ENCODE measurements at places on chromosomes 5 and 9.

DNA sequence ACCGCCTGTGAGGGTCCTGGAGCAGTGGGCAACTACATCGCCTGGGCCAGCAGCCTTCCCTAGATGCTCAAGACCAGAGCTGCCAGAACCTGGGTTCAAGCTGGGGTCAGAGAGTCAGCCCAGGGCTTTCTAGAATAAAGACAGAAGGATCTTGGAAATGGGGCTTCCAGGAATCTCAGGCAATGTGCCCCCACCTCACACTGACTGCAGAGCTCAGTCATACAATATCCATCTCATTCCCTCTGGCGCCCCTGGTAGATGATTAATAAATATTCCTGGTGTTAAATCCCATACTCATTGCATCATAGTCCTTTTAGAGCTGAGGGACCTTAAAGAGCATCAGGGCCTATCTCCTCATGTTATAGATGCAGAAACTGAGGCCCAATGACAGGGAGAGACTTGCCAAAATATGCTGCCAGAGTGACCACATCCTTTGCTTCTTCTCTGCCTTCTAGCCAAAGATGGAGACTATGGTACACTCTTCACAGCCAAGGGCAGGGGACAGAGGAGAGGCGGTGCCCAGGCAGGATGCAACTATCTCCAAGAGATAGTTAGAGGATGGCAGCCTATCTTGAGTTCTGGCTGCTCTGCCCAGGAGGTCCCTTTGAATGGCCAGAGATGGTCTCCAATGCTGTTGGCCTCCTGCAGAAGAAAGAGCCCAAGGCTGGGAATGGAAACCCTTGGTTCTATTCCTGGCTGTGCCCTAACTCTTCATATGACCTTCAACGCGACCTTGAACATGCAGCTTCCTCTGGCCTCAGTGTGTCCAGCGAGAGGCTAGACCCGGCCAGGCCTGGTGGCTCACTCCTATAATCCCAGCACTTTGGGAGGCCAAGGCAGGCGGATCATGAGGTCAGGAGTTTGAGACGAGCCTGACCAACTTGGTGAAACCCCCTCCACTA, 36.2 kb upstream of the IL17B start:
- DNase-seq: no peak

DNA sequence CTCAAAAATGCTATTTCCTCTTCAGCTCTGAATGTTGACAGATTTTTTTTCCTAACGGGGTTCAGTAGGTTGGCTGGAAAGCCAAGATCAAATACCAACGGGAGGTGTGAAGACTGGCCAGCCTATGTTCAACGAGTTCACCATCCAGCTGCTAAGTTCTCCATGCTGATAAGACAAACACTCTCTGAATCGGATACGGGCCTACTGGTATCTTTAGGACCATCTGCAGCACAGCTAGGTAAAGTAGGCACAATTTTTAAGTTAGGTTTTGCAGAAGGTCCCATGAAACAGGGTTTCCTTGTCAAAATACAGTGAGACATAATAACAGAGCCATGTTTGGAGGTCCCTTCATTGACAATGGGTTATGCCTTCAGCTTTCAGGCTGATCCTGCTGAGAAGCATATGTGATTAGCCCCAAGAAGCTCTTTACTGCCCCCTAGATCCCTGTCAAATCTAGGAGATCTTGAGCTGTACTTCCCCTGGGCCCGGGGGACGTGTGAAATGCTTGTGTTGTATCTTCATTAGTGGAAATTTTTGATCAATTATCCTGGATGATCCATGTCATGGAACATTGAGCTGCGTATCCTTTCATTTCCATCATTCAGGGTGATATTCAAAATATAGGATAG, 60.6 kb downstream of the PGM5 start:
- no peak for DNase-seq

DNA sequence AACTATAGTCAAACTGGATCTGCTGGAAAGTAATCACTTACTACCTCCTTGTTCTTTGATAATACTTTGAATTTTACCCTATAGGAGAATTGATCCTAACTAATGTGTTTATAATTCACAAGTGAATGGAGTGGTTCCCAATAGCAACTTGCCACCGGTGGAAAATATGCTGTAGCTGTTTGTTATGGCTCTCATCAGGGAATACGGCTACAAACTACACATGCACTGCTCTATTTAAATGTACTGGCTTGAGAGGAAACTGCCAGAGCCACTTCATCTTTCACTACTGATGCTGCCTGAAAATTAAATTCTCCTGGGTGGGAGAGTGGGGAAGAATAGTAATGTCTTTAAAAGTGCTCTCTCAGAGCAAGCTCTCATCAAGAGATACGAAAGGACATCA, 448.5 kb upstream of the GRAMD2B start:
- DNase-seq: no peak

- no peak for DNase-seq
Observed at GRCh38 chr9:124415852-124416484, 726 bp upstream of the PSMB7 start.

GRCh38 chr5:135442431-135443160, 4.6 kb downstream of the DCANP1 start:
- DNase-seq: no peak

DNA sequence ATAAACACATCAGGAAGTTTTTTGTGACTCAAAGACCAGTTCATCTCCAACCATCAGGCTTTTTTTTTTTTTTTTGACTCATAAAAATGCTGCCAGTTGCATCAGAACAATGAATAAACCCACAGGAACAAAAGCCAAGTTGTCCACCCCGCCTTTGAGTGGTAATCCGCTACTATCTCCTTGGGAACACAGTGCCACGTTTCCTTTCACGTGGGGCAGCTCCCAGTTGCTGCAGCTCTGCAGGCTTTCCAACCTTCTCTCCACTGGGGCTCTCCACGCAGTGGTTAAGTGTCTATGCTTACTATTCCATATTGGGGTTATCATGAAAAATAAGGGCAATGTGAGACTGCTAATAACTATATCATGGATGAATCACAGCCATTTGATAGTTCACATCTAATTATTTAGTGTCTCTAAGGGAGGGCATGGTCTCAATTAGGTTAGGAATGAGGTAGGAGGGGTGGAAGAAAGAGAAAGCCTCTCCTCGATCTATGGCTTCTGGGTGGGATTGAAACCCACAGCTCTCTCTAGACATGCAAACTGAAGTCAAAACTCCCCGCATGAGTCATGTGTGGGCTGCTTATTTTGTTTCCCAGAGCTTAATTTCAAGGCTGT, 55.8 kb upstream of the ACTBL2 start:
- DNase-seq: no peak

DNA sequence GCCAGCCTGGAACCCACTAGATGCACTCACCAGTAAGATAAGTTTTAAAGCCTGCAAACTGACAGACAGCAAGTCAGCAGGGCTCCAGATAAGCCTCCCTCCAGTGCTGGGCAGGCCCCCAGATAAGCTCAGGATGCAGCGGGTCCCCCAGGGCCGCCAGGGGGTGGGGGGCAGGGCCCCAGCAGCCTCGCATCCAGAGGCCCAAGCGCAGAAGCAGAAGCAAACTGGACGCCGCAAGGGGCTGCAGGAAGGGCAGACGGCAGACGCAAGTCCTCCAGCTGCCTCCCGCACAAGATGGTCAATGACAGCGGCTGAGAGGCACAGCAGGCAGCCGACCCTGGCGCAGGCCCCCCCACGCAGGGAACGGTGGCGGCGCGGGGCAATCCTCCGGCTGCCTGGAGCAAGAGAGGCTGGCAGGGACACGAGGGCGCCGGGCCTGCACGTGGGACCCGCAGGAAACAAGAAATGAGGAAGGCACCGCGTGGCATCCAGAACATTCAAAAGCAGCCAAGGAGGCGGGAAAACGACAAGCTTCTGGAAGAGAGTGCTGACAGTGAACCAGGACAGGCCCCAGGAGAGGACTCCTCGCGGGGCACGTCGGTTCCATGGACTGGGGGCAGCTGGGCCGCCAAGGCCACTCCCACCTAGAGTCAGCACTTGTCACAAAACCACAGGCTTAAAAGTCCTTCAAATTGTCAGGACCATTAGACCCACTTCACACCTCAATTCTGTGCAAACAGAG, 49.8 kb downstream of the ROR2 start:
- no peak for DNase-seq

DNA sequence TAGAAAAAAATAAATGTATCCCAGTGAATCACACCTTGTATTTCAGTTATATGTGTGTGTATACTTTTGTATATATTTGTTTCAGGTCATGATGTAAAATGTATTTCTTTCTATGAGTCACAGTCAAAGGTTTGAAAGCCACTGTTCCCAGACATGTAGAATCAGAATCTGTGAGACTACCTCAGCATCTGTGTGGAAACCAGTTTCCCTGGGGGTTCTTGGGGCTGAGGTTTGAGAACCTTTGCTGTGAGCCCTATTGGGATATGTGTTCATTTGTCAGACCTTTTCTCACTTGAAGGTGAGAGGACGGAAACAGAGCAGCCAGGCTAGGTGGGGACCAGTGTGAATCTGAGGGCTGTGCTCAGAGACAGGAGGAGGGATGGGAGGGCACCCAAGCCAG, 78.7 kb upstream of the SAP30L start:
- DNase-seq: no peak

GRCh38 chr5:27876071-27876470, 837.7 kb upstream of the CDH9 start:
- DNase-seq: no peak

- DNase-seq: no peak
Observed at GRCh38 chr5:110751902-110752762, 13.3 kb downstream of the SLC25A46 start.

DNA sequence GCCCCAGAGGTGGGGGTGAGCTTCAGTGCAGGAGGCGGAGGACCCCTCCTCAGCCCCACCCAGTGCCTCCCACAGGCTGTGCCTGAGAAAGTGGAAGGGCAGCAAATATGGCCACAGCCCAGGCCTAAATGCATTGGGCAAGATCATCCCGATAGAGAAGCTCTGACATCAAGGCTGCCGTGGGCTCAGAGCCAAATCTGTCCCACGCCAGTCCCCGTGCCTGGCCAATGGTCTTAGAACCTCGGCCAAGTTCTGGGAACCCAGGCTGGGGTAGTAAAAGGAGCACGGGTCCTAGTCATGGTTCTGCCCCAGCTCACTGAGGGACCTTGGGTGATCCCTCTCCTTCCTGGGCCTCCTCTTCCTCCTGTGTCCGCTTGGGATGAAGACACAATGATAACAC, 27.7 kb upstream of the TNIP1 start:
- no peak for DNase-seq

DNA sequence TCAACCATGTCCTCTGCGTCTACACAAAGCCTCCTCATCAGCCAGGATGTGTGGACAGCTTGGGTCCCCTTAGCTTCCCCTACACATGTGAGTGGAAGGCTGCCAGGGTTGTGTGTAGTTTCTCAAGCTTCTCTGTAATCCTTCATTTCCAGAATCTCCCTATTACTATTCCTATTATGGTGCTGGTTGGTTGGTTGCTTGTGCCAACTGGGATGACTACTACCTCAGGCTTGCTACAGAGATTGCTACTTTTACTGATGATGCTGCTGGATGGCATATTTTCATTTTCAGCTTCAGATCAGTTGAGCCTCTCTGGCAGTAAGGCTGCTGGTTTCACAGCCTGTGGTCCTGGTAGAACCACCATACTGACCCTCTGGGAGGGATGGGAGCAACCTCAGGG, 39.9 kb downstream of the ATG10 start:
- no peak for DNase-seq

DNA sequence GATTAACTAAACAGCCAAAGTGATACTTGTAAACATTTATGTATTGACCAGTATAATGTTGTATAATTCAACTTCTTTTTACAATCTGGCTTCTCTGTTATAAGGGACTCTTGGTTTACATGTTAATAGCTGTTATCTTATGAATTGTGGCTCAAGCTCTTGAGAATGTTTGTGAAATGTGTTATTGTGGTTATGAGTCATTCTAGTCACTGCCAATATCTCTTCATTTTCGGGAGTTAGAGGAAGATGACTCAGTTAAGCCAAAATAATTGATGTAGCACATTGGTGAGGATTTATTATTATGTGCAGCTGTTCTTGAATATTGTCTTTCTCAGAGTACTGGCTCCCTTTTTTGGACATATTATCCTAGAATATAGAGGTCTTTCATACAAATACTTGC, 655.2 kb upstream of the RIOK2 start:
- no peak for DNase-seq

DNA sequence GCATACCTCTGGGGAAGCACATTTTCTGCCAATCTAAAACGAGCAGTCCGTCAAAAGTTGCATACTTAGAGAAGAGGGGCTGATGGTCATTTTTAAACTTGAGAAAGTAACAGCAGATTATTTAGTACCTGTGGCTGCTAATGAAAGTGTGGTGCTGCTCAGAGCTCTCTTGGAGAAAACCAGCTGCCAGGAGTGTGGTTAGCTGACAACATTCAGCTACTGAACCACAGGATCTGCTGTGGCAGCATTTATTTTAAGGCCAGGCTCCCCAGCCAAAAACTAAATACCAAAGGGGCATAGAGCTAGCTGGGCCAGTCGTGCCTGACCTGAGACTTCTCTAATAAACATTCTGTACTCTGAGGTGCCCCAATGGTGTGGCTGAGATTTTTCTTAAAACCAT, 203.6 kb downstream of the EDIL3 start:
- no peak for DNase-seq

- DNase-seq: no peak
Observed at GRCh38 chr5:56848206-56848605, 32.9 kb downstream of the MAP3K1 start.

- DNase-seq: no peak
Observed at GRCh38 chr5:115190388-115190787, 20.7 kb upstream of the TRIM36 start.

DNA sequence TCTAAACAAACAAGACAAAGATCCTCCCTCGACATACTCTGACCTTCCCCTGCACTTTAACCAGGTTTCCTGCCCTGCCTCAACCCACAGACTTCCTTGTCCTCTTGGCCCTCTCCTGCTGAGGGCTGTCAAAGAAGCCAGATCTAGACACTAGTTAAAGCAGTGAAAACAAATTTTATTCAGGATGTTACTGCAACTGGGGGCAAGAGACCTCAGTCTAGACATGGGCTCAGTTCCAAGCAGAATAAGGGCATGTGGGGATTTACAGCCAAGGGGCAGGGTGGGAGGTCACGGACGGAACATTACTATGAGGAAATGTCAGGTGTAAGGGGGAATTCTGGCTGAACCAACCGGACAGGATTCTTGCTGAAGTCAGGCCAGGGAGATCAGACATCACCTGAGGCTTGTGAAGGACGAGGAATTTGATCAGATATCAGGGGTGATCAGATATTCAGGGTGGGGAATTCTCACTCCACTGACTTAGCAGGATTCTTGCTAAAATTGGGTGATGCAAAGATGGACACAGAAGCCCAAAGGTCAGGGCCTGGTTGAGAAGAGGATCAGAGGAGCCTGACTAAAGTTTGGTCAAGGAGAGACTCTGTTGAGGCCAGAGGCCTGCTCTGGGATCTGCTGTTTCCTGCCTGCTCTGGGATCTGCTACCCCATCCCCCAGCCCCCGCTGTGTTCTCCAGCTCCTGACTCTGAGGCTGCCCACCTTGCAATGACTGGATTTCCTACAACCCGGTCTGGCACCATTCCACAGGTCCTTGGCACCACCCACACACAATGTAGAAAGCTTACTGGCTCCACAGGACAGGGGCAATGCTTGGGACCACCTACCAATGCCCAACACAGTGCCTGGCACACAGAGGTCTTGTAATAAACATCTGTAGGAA, 21.5 kb downstream of the GABBR2 start:
- DNase-seq: no peak
